ENCODE measurements at places on chromosomes 6 and 20. TPM values are rescaled to one million over a fixed set of nuclear protein-coding genes. Genes with fewer than 3 reads are reported as not detected.

ZSCAN16 gene
- 7.9 TPM for total RNA-seq

SLC4A11 gene
- total RNA-seq = not detected

SLC13A3 gene
- total RNA-seq = 4.2 TPM

CCDC170 gene
- 2.6 TPM for total RNA-seq

IFT52 gene
- total RNA-seq = 64.0 TPM

MUC22 gene
- total RNA-seq = not detected

BPHL gene
- total RNA-seq = 30.9 TPM

DNA sequence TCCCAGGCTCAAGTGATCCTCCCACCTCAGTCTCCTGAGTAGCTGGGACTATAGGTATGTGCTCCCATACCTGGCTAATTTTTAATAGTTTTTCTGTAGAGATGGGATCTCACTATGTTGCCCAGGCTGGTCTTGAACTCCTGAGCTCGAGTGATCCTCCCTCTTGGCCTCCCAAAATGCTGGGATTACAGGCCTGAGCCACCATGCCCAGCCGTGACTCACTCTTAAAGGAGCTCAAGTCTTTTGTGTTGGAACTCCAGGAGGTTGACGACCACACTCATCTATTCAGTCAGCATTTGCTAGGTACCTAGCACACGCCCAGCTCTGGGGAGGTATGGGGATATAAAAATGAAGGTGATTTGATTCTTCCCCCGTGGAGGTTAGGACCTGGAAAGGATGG is 62.8 kb downstream of the UTRN start:
- DNase-seq = no peak
- no peak overlapping the region for H3K4me3 ChIP-seq
- H3K27me3 ChIP-seq = no peaks in the 10 kb centered on the region
- H3K27ac ChIP-seq = peak overlapping the region; percentile 41

DNA sequence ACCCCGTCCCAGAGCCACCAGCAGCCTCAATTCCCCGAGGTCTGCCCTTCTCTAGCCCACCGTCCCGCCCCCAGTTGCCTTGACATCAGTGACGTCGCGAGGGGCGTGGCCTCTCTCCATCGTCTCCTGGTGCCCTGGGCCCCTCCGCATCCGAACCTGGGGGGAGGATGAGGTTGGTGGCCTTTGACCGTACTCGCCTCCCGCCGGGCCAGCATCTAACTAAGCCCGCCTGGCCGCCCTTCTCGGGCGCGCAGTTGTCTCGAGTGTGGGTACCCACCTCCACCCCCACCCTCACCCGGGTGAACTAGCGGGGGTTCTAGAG is 5.5 kb upstream of the ARMC12 start:
- H3K27me3 ChIP-seq = no peaks in the 10 kb centered on the region
- peak; percentile 99 for DNase-seq
- peak overlapping the region; percentile 100 for H3K27ac ChIP-seq
- H3K4me1 ChIP-seq = peaks cover 31% of the 10 kb centered on the region
- no peaks in the 10 kb centered on the region for H3K36me3 ChIP-seq
- H3K4me3 ChIP-seq = peak overlapping the region; percentile 55

GRCh38 chr6:112343977-112344376 is 3.2 kb upstream of the RFPL4B start:
- no peak overlapping the region for H3K27ac ChIP-seq
- no peaks in the 10 kb centered on the region for H3K27me3 ChIP-seq
- no peaks in the 10 kb centered on the region for H3K36me3 ChIP-seq
- no peak for DNase-seq
- H3K4me1 ChIP-seq = no peaks in the 10 kb centered on the region

DNA sequence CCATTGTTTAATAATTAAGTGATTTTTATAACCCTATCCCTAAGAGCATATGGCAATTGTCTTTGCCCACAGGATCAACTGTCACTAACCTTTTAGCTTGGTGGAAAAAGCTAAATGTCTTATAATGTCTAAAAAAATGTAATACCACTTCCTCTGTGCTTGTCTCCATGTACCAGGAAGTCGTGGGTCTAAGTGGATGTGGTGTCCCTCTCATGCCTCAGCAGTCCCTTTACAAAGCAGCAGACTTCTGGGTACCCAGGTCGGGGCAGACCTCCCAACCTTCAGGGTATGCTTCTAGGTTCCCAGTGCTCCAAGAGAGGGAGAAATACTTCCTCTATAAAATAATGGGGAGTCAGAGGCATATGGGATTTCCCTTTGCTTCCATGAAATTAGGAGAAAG is 74.7 kb downstream of the ZHX3 start:
- H3K4me1 ChIP-seq = peaks cover 30% of the 10 kb centered on the region
- H3K4me3 ChIP-seq = no peak overlapping the region
- H3K27ac ChIP-seq = no peak overlapping the region
- no peak for DNase-seq

DNA sequence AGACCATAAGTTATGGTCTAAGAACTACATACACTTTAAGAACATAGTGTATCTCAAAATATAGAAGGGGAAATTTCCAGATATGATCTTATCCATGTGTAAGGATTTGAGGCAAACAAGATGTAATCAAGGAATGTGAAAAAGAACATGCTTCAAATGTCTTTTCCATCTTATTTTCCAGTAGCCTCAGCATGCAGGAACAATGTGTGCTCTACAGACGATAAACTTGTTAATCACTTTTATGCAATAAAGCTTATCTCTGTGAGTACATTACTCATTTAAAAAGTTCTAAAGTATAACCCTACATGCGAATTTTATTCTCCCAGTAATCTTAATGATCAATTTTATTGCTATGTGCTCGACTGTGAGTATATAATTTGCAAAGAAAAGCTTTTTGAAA is 185.2 kb downstream of the ALDH8A1 start:
- H3K27me3 ChIP-seq = no peaks in the 10 kb centered on the region
- no peak overlapping the region for H3K27ac ChIP-seq
- no peaks in the 10 kb centered on the region for H3K36me3 ChIP-seq
- no peak for DNase-seq
- no peak overlapping the region for H3K4me3 ChIP-seq
- H3K4me1 ChIP-seq = no peaks in the 10 kb centered on the region

- DNase-seq = no peak
- no peak overlapping the region for H3K4me3 ChIP-seq
- no peaks in the 10 kb centered on the region for H3K27me3 ChIP-seq
- no peaks in the 10 kb centered on the region for H3K36me3 ChIP-seq
- H3K4me1 ChIP-seq = no peaks in the 10 kb centered on the region
Measured at GRCh38 chr20:47737923-47738322, 47.4 kb downstream of the SULF2 start.

- H3K4me3 ChIP-seq = no peak overlapping the region
- H3K27me3 ChIP-seq = no peaks in the 10 kb centered on the region
- no peaks in the 10 kb centered on the region for H3K4me1 ChIP-seq
- H3K36me3 ChIP-seq = no peaks in the 10 kb centered on the region
- H3K27ac ChIP-seq = no peak overlapping the region
Measured at GRCh38 chr6:15398633-15399275, 152.9 kb downstream of the JARID2 start.

GRCh38 chr20:57911512-57912226 is 201.9 kb upstream of the PMEPA1 start:
- H3K4me1 ChIP-seq = no peaks in the 10 kb centered on the region
- H3K36me3 ChIP-seq = no peaks in the 10 kb centered on the region
- no peaks in the 10 kb centered on the region for H3K27me3 ChIP-seq
- no peak overlapping the region for H3K4me3 ChIP-seq
- DNase-seq = no peak

DNA sequence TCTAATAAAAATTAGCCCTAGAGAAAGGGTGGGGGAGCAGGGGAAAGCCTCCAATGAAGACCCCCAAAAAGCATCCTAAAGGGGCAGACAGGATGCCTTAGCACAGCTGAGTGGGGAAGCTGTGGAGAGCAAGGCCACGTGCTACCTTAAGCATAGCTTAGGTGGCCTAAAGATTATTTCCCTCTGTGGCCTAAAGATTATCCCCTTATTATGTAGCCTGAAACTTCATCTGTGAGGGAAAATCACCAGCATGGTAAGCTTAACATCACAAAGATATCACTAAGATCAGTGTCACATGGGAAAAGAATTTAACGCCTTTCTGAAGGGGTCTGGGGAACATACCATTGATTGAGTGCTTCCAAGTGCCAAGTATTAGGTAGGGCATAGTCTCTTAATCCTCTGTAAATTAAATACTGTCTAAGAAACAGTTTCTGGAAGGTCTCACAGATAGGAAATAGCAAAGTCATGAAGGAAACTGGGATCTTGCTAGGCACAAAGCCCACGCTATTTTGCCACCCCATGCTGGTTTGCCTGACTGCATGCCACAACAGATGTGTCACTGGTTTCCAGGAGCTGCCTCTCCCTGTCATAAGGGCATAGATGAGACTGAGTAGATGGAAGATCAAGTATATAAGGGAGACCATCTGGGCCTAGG is 170.0 kb downstream of the HACE1 start:
- H3K36me3 ChIP-seq = no peaks in the 10 kb centered on the region
- H3K27ac ChIP-seq = no peak overlapping the region
- DNase-seq = no peak
- no peaks in the 10 kb centered on the region for H3K4me1 ChIP-seq

DNA sequence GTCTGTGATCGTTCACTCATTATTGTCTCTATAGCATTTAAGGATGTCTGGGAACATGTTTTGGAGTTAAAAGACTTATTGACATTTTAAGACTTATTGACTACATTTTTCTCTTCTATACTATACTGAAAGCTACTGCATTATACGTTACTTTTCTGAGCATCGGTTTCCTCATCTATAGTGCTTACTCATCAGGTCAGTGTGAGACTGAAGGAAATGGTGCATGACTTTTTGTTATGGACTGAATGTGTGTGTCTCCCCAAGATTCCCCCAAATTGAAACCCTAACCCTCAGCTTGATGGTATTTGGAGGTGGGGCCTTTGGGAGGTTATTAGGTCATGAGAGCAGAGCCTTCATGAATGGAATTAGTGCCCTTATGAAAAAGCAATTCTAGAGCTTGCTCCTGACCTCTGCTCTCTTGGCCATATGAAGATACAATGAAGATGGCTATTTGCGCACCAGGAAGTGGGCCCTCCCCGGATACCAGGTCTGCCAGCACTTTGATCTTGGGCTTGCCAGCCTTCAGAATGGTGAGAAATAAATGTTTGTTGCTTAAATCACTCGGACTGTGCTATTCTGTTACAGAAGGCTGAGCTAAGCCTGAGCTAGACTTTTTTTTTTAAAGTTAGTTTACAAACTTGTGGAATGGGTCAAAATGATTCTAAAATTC is 243.7 kb upstream of the RREB1 start:
- H3K27ac ChIP-seq = no peak overlapping the region
- H3K4me3 ChIP-seq = no peak overlapping the region
- no peak for DNase-seq
- no peaks in the 10 kb centered on the region for H3K36me3 ChIP-seq

DNA sequence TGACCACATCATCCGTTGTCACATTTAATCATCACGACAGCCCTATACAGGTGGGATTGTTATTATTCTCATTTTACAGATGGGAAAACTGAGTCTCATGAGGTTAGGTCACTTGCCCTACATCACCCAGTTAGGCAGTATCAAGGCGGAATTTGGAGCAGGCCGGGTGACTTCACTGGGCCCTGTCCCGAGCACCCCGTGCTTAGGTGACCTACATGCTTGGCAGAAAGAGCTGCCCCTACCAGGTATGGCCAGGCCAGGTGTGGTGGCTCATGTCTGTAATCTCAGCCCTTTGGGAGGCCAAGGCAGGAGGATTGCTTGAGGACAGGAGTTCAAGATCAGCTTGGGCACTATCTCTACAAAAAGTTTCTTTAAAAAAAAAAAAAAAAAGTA is 44.0 kb downstream of the RIN2 start:
- H3K27ac ChIP-seq = no peak overlapping the region
- no peaks in the 10 kb centered on the region for H3K27me3 ChIP-seq
- H3K4me3 ChIP-seq = no peak overlapping the region
- no peak for DNase-seq

DNA sequence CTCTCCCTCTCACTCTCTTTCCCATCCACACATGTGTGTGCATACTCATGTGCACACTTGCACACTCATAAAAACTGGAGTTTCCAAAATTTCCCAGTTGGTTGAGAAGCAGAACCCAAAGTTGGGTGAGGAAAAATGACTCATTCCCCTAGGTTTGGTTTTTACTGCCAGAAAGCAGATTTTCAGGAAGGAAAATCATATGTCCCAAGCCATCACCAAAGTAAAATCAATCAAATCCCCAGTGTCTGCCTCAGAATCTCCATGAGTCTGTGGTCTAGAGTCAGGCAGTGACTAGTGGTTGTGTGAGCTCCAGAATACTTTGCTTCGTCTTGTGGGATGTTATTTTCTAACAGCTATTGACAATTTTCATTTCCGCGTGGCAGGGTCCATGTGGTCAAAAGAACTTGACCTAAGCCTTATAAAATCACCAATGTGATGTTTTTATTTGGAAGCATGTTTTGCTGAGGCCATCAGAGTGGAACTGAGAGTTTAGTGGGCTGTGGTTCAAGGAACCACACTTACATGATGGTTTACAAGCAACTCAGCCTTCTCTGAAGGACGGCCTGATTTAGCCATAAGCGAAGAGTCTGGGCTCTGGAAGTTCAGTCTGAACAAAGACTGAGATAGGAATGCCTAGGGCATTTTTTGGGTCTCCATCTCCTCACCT is 81.9 kb upstream of the CCN6 start:
- no peaks in the 10 kb centered on the region for H3K36me3 ChIP-seq
- H3K4me3 ChIP-seq = no peak overlapping the region
- peak overlapping the region; percentile 87 for H3K27ac ChIP-seq

GRCh38 chr6:11961923-11962322 is 50.2 kb upstream of the HIVEP1 start:
- no peak for DNase-seq
- no peaks in the 10 kb centered on the region for H3K27me3 ChIP-seq
- H3K27ac ChIP-seq = no peak overlapping the region
- H3K4me3 ChIP-seq = no peak overlapping the region

DNA sequence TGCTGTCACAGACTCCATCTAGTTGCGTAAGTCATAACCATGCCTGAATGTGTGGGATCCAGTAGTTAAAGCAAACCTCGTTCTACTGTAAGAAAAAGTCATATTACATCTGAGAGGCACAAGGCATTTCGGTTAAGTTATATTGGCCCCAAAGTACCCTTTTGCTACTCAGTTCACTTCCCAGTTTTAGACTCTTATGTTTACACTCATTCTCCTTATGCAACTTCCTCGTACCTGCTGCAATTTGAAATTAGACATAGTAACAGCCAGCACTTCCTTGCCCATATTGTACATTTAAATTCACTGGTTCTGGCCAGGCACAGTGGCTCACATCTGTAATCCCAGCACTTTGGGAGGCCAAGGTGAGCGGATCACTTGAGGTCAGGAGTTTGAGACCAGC is 37.0 kb downstream of the PEX7 start:
- no peak for DNase-seq
- no peak overlapping the region for H3K27ac ChIP-seq
- no peaks in the 10 kb centered on the region for H3K36me3 ChIP-seq
- H3K27me3 ChIP-seq = no peaks in the 10 kb centered on the region

DNA sequence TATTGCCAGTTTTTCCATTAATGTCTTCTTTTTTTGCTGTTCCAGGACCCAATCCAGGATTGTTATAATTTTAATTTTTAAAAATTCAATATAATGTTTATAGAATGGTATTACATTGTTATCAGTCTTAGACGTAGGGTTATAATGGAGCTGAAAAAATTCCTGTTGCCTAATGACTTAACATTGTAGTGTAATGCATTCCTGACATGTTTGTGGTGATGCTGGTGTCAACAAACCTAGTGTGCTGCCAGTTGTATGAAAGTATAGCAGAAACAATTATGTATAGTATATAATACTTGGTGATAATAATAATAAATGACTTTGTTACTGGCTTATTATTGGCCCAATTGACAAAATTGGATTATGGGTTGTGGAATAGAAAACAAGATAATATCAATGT is 30.4 kb downstream of the KIZ start:
- no peak overlapping the region for H3K4me3 ChIP-seq
- H3K27ac ChIP-seq = no peak overlapping the region
- no peak for DNase-seq

Data from uterus (tissue), 4 donors.